AG20443 (cell line): ENCODE measurements at places on chromosomes 7 and 10.

DNA sequence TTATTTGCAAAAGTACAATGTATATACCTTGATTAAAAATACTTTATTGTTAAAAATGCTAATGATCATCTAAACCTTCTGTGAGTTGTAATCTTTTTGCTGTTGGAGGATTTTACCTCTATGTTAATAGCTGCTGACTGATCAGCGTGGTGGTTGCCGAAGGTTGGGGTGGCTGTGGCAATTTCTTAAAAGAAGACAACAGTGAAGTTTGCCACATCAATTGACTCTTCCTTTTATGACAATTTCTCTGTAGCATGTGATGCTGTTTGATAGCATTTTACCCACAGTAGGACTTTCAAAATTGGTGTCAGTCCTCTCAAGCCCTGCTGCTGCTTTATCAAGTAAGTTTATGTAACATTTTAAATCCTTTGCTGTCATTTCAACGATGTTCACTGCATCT, 16.9 kb upstream of the ENTPD1 start:
- DNase-seq, result no peak

GRCh38 chr10:86665218-86665607, 3.1 kb upstream of the LDB3 start:
- DNase-seq, result no peak

DNA sequence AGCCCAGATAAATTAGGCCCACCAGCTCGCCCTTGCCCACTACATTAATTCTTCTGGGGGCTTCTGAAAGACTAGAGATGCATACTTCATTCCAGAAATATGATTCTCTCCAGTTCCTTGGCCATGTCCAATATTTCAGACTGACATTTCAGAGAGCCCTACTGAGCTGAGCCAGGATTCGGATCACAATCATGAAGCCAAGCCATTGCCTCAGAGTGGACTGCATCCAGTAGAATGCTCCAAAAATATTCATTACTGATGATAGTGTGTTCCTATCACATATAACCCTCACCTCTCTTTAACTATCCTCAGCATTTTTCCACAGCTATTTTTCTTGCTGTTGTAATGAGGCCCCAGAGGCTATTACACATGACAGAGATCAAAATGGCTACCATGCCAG, 38.7 kb downstream of the ARMH3 start:
- DNase-seq, result no peak

- no peak for DNase-seq
These were observed 88.5 kb downstream of the PRLHR start for GRCh38 chr10:118506671-118507590.

DNA sequence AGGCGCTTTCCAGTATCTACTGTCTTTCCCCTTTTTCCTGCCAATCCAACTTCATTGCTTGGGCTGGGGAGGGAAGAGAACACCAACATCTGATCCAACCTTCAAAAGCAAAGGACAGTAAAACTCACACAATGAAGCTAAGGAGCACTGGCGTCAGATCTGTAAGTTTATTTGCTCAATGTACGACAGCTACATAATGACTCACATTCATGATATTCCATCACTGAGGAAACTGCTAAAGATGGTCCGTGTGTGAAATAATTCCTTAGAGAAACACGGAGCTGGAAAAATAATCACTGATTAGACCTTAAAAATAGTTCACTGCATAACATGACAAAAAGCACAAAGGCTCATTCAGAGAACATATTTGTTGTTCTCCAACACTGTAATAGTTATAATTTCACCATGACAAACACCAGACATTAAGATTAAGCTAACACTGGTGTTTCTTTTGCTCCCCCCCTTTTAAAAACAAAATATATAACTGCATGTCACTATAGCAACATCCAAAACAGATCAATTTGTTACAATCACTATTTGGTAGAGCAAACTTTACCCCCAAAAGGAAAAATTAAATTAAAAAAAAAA, 24.3 kb downstream of the HSPB1 start:
- no peak for DNase-seq

GRCh38 chr10:26508016-26508415, 69.9 kb downstream of the APBB1IP start:
- DNase-seq, result no peak

GRCh38 chr10:108721874-108722273, 1201.4 kb downstream of the XPNPEP1 start:
- no peak for DNase-seq

DNA sequence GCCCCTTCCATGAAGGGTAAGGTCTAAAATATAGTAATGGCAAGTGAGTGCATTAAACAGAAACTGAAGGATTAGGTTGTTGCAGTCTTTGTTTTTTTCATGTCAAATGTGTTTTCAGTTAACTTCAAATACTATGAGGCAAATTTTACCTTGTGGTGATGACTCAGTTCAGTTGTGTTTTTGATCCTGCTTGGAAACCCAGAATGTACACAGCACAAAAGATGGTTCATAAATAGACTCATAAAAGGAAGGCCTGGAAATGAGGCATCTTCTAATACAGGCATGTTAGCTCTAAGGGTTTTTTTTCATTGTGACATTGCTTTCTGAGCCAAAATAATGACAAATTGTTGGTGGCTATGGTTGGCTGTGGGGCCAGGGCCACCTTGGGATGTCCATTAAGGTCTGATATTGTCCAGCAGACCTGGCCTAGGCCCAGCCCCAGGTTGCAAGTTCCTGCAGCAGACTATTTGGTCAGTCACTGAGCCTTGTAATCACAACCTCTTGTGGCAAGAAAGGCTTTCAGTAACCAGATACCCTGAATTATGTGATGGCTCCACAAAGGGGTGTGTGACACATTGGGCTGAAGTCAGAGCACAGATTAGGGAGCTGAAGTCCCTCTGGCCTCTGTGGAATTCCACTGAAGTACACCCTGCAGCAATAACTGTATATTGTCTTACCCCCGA, 69.0 kb upstream of the SAMD8 start:
- peak; percentile 66 for DNase-seq

DNA sequence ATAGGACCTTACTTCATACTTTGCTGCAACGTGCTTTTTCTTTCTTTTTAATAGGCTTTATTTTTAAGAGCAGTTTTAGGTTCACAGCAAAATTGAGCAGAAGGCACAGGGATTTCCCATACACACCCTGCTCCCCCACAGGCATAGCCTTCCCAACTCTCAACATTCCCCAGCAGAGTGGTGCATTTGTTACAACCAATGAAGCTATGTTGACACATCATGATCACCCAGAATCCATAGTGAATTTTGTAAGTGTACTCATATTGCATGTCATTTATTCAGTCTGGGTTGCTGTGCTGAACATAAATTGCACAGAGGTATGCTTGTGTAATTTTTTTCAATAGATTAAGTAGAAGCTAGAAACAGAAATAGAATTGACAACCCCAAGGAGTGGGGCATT, 327.3 kb downstream of the INHBA start:
- no peak for DNase-seq

DNA sequence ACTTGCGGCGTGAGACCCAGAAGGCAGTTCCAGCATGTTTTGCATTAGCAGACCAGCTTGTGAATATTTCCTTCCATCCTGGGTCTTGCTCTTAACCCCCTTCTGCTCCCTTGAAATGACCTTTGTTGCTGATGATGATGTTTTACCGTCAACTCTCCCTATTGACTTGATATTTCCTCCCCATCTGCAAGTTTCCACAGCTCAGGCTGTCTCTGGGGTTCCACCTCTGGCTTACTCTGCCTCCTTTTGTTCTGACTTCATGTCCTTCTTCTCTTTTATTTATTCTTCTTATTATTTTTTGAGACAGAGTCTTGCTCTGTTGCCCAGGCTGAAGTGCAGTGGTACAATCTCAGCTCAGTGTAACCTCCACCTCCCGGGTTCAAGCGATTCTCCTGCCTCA, 17.2 kb downstream of the BAMBI start:
- no peak for DNase-seq

DNA sequence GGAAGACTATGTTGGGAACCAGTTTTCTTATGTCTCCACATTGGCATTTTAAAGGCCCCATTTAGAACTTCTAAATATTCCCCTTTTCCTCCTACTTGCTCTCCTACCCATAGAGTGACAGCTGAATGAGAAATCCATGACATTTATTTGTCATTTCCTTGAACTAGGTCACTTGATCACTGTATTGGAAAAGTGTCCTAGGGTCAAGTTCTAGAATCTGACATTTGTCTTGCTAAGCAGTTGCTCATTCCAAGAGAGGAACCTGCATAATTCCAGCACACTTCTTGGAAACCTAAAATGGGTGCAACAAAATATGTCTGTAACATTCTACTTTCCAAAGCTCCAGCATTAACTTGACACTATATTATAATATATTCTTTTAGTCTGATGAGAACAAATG, 3.6 kb upstream of the DPY19L1 start:
- no peak for DNase-seq

GRCh38 chr10:35219891-35220890, 93.5 kb downstream of the CREM start:
- no peak for DNase-seq

DNA sequence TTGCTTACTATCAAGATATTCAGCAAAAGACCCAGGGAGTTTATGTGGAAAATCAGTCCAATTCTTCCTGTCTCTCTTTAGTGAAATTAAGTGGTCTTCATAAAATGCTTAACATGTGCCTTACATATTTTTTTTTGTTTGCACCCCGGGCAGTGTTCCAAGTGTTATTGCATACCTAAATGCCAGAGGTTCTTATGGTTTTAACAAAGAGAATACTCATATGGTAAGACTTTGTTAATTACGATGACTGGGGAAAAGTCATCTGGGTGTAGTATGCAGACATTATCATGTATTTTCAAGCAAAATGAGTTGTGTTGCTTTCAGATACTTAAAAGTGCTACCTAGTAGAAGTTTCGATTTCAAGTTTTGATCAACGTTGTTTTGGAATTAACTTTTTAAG, 82.6 kb downstream of the PRKG1 start:
- no peak for DNase-seq

DNA sequence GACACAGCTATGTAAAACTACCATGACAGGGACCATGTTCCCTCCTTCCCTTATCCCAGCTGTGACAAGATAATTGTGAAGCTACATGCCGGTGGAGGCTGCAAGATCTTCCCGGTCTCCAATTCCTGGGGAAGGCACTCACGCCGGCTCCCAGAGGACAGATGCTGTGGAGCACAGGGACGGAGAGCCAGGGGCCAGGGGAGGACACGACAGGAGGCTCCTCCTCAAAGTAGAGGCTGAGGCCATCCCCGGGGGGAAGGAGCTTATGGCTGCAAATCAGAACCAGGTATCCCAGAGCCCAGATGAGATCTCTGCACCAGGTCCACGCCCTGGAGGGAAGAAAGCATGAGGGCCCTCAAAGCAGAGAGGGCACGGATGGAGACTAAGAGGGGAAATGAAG, 286.2 kb downstream of the TCERG1L start:
- no peak for DNase-seq

DNA sequence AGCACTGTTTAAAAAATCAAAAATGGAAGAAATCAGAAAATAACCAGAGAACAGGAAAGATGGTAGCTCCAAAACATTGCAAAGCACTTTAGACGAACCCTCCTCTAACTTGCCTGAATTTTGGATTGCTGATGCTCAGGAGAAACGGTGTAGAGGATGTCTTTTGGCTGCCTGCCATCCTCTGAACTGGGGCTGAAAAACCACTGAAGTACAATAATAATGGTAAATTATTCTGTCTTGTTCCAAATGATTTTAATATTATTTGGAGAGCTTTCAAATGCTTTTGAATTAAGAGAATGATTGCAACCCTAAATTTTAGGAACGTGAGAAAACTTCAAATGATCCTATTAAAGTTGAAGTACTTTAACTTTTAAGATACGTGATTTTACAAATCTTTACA, 167.3 kb upstream of the SLC13A1 start:
- DNase-seq, result no peak

GRCh38 chr7:36039243-36039642, 113.8 kb upstream of the EEPD1 start:
- no peak for DNase-seq

DNA sequence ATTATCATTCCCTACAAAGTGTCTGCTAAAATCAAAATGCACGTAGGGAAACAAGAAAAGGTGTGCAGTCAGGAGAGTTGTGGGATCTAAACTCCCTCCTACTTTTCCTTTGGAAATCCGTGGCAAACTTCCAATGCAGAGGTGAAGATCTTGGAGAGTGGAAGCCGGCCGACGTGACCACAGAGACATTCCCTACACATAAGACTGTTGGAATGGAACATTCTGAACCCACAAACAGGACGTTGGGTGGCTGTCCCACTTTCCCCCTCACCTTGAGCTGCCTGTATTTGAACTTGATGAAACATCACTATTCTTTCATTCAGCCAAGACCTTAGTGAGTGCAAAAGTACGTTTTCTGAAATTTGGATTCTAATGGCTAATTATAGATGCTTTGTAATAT, 65.9 kb downstream of the PRKCQ start:
- DNase-seq, result no peak

DNA sequence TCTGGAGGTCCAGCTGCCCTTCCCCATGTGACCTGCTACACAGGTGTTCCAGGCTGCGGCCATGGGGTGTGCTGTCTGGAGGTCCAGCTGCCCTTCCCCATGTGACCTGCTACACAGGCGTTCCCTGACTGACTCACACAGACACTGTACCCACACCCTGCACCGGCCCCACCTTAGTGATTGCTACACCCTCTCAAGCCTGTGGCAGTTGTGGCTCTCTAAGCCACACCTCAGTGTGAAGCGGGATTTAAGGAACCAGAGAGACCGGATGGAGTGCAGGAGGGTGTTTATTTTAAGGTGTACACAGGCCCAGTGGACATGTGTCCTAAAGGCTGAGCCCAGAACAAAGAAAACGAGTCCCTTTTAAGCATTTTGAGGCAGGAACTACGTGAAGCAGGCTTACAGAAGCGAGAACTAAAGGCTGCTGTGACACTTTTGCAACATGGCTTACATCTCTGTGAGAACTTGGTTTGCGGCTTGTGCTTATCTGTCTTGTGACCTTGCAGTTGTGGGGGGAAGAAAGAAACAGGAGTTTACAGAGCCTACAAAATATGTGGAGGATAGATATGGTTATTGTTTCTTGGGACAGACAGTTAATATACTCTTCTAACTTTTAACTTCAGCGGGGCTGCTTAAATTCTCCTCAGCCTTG, 326.4 kb downstream of the PAXIP1 start:
- DNase-seq, result no peak

DNA sequence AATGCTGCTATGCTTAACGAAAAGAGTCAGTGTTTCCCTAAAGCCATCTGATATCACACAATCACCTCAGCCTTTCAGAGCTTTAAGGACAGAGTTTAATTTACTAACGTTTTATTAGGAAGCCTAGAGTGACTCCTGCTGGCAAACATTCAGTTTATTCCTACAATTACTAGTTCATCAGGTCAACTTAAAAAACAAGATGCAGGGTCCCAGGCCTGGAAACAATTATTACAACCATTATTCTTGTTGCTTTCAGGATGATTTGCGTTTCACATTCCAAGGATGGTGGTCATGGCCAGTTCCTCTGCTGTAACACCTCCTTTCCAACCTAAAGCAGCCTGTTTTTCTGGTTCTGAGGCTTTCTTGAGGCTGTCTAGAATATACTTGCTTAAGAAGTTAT, 1.5 kb upstream of the FAM53B start:
- DNase-seq, result peak; percentile 24

GRCh38 chr7:12373580-12374263, 29.9 kb downstream of the VWDE start:
- DNase-seq, result no peak
